ENCODE measurements at places on chromosomes 6 and 20.

- no peak for DNase-seq
Observed at GRCh38 chr6:69622924-69623323, 173.9 kb downstream of the LMBRD1 start.

DNA sequence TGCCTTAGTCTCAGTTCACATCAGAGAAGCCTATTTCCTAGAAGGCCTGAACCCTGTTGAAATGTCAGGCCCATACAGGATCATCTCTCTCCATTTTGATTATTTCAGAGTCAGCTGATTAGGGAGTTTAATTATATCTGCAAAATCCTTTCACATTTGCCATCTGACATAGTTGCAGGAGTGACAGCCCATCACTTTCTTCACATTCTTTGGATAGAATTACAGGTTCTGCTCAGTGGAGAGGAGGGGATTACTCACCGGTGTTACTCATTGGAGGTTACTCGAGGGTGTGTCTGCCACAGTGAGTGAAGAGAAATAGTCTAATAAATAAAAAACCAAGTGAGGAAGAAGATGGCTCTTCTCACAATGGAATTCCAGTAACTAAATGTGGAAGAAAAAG lies 216.8 kb downstream of the TMEM242 start:
- DNase-seq = peak; percentile 76

DNA sequence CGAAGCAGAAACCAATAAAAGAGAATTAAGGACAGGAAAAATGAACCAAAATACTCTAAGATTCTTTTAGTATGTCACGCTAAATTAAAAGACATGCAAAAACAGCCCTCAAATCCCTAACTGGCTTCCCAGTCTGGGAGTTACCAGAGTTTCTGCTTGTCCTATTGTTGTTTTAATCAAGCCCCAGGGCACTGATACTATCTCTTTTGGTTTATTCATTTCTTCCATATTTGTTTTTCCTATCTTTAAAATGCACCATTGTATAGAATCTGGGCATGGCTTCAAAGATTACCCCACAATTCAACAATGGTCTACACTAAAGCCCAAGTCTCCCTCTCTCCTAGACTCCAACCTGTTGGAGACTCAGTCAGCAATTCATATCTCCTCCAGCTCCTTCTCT lies 169.1 kb downstream of the MYLK4 start:
- DNase-seq = no peak

DNA sequence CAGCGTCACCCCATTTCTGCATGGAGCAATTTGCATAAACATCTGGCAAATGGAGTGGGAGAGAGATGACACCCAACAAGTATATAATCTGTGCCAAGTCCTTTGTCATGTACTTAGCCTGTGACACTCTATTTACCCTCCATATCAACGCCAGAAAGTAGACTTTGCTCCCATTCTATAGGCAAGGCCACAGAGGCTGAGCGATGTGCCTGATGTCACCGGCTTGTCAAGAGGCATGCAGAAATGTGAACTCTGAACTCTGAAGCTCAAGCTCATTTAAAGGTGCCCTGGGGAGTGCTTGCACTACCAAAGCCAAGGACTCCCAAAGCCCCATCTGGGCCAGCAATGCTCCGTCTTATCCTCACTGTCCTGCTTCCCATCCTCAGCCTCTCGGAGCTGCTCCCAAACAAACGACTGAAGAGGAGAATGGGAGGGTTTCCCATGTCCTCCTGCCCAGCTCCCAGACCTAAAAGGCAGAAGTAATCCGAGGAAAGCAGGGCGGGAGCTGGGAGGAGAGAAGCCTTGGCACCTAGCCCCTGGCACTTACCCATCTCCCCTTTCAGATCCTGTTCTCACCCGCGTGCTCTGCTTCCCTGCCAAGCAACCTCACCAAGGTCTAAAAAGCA lies 9.2 kb downstream of the CPNE5 start:
- no peak for DNase-seq

DNA sequence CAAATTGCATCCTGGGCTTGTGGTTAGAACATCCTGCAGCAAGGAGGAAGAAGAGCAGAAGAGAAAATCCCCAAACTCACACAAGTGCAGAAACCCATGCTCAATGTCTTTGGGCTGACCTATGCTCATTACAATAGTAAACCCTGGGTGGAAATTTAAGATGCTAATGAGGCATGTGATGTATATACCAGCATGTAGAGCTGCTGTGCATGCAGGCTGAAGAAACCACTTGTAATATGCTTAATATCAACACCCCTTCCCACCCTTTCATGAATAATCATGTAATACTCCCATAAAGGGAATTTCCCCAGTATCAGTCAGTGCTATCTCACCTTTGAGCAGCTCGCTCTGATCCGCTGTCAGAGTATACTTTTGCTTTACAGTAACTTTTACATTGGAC lies 90.0 kb upstream of the GRIK2 start:
- DNase-seq = no peak

- no peak for DNase-seq
Observed at GRCh38 chr6:44262467-44263353, 2.6 kb downstream of the NFKBIE start.

- DNase-seq = peak; percentile 95
Observed at GRCh38 chr20:58131551-58132142, 96.8 kb downstream of the ANKRD60 start.

- DNase-seq = peak; percentile 72
Observed at GRCh38 chr6:142940487-142940886, 4.5 kb downstream of the HIVEP2 start.

- no peak for DNase-seq
Observed at GRCh38 chr6:131251590-131252199, 116.4 kb downstream of the AKAP7 start.

- DNase-seq = no peak
Observed at GRCh38 chr6:157492249-157492648, 111.3 kb downstream of the ZDHHC14 start.

DNA sequence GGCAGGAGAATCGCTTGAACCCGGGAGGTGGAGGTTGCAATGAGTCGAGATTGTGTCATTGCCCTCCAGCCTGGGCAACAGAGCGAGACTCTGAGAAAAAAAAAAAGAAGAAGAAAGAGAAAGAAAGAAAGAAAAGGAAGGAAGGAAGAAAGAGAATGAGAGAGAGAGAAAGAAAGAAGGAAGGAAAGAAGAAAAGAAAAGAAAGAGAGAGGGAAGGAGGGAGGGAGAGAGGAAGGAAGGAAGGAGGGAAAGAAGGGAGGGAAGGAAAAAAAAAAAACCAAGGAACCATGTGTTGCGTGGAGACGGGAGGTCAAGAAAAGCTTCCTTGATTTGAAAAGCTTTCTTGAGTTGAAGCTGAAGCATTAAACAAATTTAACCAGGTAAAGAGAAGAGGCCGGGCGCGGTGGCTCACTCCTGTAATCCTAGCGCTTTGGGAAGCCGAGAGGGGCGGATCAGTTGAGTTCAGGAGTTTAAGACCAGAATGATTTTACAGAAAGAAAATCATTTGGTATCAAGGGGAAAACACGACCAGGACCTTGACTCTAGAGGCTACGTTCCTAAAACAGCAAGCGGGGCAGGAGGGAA lies 90.5 kb upstream of the PRSS16 start:
- DNase-seq = no peak

DNA sequence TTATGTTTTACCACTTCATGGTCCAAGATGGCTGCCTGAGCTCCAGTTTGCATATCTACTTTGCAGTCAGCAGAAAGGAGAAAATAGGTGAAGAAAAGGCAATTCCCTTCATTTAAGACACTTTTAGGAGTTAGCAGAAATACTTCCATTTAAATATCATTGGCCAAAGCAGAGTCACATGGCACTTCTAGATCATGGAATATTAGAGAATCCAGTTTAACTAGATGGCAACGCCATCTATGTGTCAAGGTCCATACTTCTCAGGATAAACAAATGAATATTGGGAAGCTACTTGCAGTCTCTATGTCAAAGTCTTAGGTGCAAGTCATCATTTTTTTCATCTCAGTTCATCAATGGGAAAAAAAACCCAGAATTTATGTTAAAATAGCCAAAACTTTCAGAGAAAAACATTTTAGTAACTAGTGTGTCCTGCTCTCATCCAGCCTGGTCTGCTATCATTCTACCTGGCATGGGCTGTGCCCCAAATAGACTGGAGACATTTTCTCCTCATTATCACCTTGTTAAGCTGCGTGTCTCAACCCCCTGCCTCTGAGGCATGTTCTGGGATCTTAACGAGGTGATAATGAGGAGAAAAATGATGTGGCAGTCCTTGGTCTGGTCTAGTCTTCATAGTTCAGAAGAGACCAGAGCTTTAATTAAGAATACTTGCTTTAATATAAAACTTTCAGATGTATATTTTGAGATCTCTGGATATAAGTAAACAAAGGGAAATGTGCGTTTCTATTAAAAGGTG lies 227.3 kb downstream of the TBX18 start:
- no peak for DNase-seq

DNA sequence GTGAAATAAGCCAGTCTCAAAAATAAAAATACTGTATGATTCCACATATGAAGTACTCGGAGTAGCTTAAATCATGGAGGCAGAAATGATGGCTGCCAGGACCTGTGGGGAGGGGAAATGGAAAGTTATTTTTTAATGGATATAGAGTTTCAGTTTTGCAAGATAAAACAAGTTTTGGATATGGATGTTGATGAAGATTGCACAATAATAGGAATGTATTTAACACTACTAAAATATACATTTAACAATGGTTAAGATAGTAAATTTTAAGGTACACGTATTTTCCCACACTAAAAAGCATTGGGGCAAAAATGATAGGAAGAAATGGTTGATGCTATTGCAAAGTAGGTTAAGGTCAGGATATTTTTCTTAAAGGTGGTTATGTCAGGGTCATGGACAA lies 1058.9 kb upstream of the MAP3K7 start:
- DNase-seq = no peak

GRCh38 chr20:34643928-34644327 lies 33.0 kb downstream of the PIGU start:
- DNase-seq = peak; percentile 98

GRCh38 chr6:85866370-85866730 lies 223.7 kb upstream of the SYNCRIP start:
- peak; percentile 6 for DNase-seq

DNA sequence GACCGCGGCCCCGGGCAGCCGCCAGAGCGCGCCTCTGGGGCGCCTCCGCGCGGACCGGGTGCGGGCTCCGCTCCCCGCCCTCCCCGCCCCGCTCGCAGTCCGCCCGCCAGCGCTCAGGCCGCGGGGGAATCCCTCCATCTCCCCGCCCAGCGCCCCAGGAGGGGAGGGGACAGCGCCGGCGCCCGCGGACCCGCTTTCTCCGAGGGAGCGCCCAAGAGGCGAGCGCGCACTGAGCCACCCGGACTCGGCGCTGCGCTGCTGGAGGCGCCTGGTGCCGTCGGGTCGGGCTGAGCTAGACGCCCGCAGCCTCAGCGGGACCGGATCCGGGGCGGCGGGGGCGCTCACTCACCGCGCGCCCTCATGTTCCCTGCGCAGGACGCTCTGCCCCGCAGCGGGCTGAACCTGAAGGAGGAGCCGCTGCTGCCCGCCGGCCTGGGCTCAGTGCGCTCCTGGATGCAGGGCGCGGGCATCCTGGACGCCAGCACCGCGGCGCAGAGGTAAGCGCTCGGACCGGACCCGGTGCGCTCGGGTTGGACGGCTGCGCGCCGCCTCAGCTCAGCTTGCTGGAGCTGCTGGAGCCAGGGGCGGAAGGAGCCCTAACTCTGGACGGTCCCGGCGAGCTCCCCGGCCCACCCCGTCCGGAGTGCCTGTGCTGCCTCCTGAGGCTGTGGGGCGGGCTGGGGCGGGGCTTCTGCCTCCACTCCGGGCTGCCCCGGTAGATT lies 867 bp downstream of the EBF4 start:
- DNase-seq = peak; percentile 4

- no peak for DNase-seq
Observed at GRCh38 chr6:108883172-108883571, 35.0 kb downstream of the ARMC2 start.

DNA sequence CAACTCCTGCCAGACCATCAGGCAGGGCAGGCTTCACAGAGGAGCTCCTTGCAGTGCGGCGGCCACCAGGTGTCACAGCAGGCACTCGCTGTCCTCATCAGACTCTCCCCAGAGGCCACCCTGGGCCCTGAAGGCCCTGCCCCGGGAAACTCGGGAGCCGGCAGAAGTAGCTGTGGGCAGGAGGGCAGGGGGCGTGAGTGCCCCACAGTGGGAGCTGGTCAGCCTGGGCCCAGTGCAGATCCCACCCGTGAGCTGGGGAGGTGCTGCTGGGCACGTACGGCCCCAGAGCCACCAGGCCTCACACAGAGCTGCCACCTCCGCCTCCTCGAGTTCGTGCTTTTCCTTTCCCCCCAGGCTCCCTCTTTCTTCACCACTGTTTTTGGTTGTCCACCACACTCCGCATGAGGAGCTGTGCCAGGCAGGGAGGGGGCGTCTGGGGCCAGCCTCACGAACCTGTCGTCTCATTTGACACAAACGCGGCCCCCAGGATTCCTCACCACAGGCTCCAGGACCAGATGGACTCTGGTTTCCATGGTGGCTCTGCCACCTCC lies 33.8 kb downstream of the FRMD1 start:
- DNase-seq = no peak

GRCh38 chr6:154696661-154697060 lies 36.6 kb upstream of the SCAF8 start:
- DNase-seq = no peak

DNA sequence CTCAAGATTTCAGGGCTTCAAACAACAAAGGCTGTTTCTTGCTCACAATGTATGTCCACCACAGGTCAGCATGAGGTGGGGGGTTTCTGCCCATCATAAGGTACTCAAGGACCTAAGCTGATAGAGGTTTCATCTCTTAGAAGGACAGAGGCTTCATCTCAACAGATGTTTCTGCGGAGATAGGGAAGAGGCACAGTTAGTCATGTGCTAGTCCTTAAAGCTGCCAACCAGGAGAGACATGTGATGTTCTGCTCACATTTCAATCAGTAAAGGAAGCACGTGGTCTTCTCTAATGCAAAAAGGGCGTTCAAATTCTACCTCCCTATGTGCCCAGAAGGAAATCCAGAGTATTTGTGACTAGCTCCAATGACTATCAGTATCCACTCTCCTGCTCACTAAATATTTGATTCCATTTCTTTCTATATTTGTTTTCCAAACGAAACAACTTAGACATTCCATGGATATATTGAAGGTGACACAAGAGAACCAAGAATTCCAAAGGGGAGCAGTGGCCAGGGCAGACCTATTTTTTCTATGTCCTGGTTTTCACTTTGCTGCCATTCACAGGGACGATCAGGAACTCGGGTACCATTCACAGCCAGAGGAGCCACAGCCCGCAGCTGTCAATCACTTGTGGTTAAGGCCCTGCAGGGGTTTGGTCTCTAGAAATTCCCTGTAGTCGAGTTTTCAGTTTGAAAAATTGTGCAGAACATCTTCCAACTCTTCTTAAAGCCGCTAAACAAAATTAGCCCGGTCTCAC lies 173.2 kb upstream of the FOXA2 start:
- DNase-seq = no peak

DNA sequence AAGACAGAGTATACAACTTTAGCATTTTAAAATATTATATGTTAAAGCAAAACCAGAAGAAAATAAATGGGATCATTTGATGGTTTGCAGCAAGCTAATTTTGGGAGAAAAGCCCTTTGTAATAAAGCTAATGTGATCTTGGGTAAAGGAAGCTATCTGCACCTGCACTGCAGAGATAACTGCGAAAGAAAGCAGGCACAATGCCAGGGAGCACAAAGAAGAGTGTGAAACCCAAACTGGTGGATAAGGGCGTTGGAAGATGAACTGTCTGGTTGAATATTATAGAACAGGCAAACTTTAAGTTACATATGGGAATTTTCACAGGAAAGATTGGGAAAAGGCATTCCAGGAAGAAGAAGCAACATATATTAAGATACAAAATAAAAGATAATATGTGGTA lies 179.2 kb upstream of the KHDRBS2 start:
- DNase-seq = no peak

GRCh38 chr6:2454180-2454579 lies 208.8 kb upstream of the GMDS start:
- no peak for DNase-seq

All from amniotic epithelial cell (primary cell).